ENCODE measurements at places on chromosomes 2 and 18. TPM values are rescaled to one million over a fixed set of nuclear protein-coding genes. Genes with fewer than 3 reads are reported as not detected.

MYOM1 gene
- 0.75 TPM for total RNA-seq

SLC4A3 gene
- not detected for total RNA-seq

SKOR2 gene
- not detected for total RNA-seq

PARD3B gene
- total RNA-seq: 0.50 TPM

GAL3ST2 gene
- total RNA-seq: 1.2 TPM

SGPP2 gene
- total RNA-seq: 23.0 TPM

ZBTB7C gene
- 0.56 TPM for total RNA-seq

DNA sequence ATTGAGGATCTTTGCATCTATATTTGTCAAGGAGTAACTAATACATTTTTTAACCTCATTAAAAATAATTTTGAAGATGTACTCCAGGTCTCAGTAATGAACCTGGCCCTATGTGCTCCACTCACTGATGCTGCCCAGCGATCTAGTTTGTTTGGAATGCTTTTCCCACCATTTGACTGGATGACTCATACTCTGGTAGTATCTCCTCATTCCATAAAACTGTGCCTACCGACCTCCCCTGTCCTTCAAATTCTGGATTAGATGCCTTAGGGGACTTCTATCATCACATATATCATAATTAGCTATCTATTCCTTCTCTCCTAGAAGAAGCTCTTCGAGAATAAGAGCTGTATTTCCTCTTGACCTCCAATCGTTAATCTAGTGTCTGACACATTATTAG lies 83.8 kb downstream of the FAM117B start:
- H3K4me1 ChIP-seq: peaks cover 10% of the 10 kb centered on the region
- no peak overlapping the region for H3K27ac ChIP-seq
- H3K36me3 ChIP-seq: peaks cover 14% of the 10 kb centered on the region
- H3K27me3 ChIP-seq: no peaks in the 10 kb centered on the region
- no peak for DNase-seq
- H3K4me3 ChIP-seq: no peak overlapping the region

- H3K4me1 ChIP-seq: peaks cover 6% of the 10 kb centered on the region
- H3K4me3 ChIP-seq: no peak overlapping the region
- DNase-seq: no peak
- H3K36me3 ChIP-seq: peaks cover 28% of the 10 kb centered on the region
Observed at GRCh38 chr18:74679006-74679678, 81.5 kb downstream of the ZNF407 start.

DNA sequence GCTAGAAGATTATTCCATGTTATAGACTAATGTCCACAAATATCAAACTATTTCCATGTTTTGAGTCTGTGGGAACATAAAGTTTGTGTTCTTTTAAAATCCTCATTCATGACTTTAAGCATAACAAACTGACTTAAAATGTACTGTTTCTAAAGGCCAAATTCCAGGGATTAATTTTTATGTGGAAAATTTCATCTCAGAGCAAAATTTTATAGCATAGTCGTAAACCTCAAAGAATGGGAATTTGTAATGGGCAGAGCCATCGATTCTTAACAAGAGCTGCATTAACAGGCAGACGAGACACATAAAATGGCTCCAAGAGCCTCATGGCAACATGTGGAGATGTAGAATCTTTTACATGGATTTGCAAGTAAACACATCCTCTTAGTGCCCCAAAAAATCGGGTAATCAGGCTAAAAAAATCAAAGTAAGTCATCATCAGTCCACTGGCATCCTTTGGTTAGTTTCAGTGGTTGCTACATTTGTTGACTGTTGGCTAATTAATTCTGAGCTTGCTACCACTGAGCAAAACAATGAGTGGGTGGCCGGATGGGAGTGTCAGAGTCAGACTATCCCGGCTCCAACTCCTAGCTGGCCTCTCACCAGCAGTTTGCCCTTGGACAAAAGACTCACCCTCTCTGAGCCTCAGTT lies 119.6 kb downstream of the FAM210A start:
- peaks cover 28% of the 10 kb centered on the region for H3K4me1 ChIP-seq
- H3K27ac ChIP-seq: no peak overlapping the region
- DNase-seq: no peak
- H3K36me3 ChIP-seq: no peaks in the 10 kb centered on the region

GRCh38 chr2:232265329-232265728 lies 113.2 kb upstream of the ALPP start:
- H3K4me1 ChIP-seq: no peaks in the 10 kb centered on the region
- no peak overlapping the region for H3K27ac ChIP-seq
- H3K36me3 ChIP-seq: peaks cover 8% of the 10 kb centered on the region
- no peak for DNase-seq

- no peak overlapping the region for H3K4me3 ChIP-seq
- no peaks in the 10 kb centered on the region for H3K36me3 ChIP-seq
- peaks cover 2% of the 10 kb centered on the region for H3K4me1 ChIP-seq
- H3K27me3 ChIP-seq: peaks cover 15% of the 10 kb centered on the region
Observed at GRCh38 chr2:176745543-176746200, 466.9 kb upstream of the HNRNPA3 start.

- H3K36me3 ChIP-seq: peaks cover 47% of the 10 kb centered on the region
- DNase-seq: no peak
- H3K27ac ChIP-seq: no peak overlapping the region
- peaks cover 51% of the 10 kb centered on the region for H3K4me1 ChIP-seq
- H3K27me3 ChIP-seq: no peaks in the 10 kb centered on the region
Observed at GRCh38 chr2:101832114-101832513, 134.6 kb downstream of the MAP4K4 start.

GRCh38 chr2:219362524-219363164 lies 25.1 kb downstream of the DNPEP start:
- no peaks in the 10 kb centered on the region for H3K36me3 ChIP-seq
- peaks cover 27% of the 10 kb centered on the region for H3K27me3 ChIP-seq
- H3K4me1 ChIP-seq: peaks cover 4% of the 10 kb centered on the region

DNA sequence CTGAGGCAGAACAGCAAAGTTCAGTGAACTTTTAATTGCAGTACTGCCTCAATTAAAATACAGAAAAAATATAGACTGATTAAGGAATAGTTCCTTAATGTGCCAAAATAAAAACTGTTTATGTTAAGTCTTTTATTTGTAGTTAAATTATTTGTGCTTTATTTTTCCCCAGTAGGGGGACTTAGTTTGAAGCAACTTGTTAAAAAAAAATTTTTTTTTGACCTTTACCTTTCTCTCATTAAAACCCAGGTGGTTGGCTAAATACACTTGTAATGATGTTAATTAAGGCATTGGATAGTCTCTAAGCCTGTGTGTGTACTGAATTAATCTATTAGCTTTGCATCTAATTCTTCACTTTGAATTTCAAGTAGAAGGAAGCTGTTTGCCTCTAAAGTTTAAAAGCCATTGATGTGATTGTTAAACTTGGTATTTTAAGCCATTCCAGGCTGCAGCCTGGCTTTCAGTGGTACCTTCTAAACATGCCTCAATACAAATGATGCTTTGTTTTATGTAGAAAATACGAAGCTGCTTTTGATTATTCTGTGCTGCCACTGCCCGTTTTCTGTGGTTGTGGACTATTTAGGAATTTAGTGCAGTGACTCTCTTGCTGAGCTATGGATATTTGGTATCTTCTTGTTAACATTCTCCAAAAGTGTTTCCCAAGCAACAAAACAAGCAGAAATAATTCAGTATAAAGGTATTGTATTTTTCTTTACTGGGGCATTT lies 102.9 kb downstream of the TANC1 start:
- no peak overlapping the region for H3K27ac ChIP-seq
- no peaks in the 10 kb centered on the region for H3K4me1 ChIP-seq
- H3K36me3 ChIP-seq: no peaks in the 10 kb centered on the region
- no peak overlapping the region for H3K4me3 ChIP-seq

- no peaks in the 10 kb centered on the region for H3K4me1 ChIP-seq
- H3K27ac ChIP-seq: no peak overlapping the region
- no peaks in the 10 kb centered on the region for H3K36me3 ChIP-seq
- no peak for DNase-seq
Observed at GRCh38 chr2:29753671-29754444, 167.5 kb downstream of the ALK start.

DNA sequence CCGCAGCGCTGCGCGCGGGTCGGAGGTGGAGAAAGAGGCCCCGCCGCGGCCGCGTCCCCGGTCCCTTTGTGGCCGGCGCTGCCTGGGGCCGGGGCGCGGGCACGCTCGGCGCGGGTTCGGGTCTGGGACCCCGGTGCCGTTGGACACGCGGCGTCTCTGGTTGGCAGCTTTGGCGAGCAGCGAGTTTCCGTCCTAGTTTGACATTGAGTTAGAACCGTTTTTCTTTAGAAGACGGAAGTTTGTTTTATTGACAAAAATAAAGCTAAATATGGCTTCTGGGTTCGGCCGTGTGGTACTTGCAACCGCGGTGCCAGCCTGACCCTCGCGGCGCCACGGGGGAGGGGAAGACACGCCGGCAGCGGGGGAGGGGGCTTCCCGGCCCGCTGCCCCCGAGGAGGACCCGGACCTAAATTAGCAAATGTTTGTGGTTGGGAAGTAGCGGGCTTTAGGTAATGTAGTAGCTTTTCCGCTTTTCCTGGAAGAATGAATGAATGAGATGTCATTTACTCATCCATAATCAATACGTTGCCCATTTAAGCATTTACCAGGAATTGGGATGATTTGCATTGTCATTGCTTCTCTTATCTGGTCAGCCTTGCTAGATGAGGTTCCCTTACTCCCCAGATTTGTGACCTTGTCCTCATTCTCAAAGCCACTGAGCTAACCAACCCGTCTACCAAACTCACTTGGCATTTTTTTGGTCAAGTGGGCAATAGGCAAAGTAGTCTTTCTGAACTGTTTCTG lies 530 bp downstream of the GALNT1 start:
- H3K27ac ChIP-seq: peak overlapping the region; percentile 74
- peak overlapping the region; percentile 74 for H3K4me3 ChIP-seq
- peaks cover 9% of the 10 kb centered on the region for H3K36me3 ChIP-seq
- peaks cover 12% of the 10 kb centered on the region for H3K27me3 ChIP-seq

DNA sequence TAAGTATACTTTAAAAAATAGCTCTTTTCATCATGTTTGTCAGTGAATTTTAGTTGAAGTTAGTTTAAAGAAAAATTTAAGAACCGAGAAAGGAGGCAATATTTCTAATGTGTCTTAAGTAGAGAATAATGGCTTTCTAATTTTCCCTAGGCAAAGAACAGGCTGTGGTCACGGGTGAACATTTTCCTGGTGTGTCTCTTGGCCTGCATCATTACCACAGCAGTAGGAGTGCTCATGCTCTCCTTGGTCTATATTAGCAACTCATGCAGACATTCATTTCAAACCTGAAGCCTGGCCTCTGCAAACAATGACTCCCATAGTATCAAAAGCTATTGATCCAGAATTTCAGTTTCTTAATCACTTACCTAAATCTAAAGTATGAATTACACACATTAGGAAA lies 57.4 kb downstream of the C18orf54 start:
- H3K27me3 ChIP-seq: peaks cover 9% of the 10 kb centered on the region
- H3K4me1 ChIP-seq: no peaks in the 10 kb centered on the region
- no peaks in the 10 kb centered on the region for H3K36me3 ChIP-seq
- no peak overlapping the region for H3K27ac ChIP-seq
- no peak overlapping the region for H3K4me3 ChIP-seq
- DNase-seq: no peak

Data from activated CD4-positive, alpha-beta T cell treated with anti-CD3 and anti-CD28 coated beads, Interleukin-2, amount 10 ng/mL, durations not matched to agents 24 days and 14 days (primary cell).